ENCODE measurements at places on chromosomes 7 and 10.

GRCh38 chr10:131850383-131850870, 50.4 kb upstream of the PPP2R2D start:
- DNase-seq: no peak

GRCh38 chr10:102791754-102792395, 45.3 kb downstream of the CYP17A1 start:
- no peak for DNase-seq

- DNase-seq: no peak
Measured at GRCh38 chr10:71246591-71247413, 34.4 kb downstream of the UNC5B start.

GRCh38 chr7:155427411-155428038, 30.4 kb upstream of the EN2 start:
- no peak for DNase-seq

DNA sequence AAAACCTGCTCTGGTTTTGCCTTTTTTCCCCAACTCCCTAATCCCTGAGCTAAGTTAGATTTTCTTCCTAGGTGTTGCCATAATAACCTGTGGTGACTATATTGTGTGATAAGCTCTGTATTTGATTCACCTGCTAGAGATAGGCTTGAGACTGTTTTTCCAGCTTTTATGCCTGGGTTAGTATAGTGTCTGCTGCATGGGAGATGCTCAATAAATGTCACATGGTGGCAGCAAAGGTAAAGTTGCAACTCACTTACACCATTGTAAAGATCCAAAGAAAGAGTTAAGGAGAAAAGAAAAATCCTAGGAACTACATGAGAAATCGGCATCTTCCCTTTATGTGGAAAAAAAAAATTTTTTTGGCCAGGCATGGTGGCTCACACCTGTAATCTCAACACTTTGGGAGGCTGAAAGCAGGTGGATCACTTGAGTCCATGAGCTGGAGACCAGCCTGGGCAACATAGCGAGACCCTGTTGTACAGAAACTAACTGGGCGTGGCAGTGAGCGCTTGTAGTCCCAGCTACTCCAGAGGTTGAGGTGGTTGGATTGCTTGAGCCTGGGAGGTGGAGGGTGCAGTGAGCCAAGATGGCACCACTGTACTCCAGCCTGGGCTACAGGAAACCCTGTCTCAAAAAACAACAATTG, 3.7 kb downstream of the CCNJ start:
- peak; percentile 16 for DNase-seq

- DNase-seq: peak; percentile 75
Measured at GRCh38 chr10:115030483-115031200, 62.5 kb upstream of the ATRNL1 start.

- peak; percentile 78 for DNase-seq
Measured at GRCh38 chr7:94338921-94339371, 55.7 kb upstream of the COL1A2 start.

GRCh38 chr10:73876971-73877370, 2.6 kb upstream of the CAMK2G start:
- no peak for DNase-seq
